ENCODE measurements at places on chromosomes 3 and 15.

DNA sequence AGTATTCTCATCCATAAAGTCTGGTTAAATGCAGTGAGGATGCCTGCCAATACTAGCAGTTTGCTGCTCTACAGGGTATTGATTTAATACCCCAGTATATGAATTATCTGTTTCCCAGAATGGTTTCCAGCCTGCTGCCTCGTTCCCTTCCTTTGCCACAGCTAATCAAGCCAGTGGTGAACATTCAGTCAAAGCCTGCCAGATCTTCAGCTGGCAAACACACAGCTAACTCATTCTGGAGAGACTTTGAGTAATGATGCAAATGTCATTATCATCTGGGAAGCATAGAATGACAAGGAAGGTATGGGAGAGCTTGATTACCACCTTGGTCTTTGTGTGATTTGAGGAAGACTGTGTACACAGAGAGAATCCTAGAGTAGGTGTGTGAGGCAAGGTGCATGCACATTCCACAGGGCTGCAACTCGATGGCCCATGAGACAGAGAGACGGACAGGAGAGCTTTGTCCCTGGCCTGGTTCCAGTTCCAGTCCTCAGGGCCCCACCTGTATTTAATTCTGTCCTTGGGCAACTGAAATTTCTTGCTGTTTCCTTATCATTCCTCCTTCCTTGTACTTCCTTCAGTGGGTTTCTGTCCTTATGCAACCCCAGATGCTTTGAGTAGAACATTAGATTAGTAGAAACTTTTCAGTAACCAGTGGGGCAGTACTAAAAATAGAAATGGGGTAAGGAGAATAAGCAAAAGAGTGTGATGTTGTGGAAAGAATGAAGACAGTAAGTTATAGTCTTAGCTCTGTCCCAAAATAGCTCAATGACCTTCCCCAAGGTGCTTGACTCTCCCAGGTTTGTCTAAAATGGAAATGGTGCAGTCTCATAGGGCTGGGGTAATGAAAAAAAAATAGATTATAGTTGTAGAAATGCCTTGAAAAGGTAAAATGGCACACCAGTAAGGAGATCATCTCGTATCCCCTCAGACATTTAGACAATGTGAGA lies 72.5 kb downstream of the MITF start:
- DNase-seq = no peak

DNA sequence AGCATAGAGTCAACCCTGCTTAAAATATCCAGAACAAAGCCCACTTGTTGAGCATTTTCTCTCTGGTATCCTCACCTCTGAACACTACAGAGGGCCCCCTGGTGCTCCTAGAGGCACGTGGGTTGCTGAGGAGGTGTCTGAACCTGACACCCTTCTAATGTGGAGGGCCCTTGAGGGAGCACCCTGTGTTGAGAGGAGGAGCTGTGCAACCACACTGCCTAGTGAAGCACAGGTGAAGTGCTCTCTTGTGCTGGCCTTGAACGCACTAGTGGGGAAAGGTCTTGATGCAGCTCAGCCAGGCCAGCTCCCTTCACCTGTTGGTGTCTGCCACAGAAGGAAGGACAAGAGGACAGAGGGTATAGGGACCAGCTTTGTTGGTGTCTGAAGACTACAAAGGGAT lies 51.9 kb downstream of the CCK start:
- DNase-seq = no peak

- no peak for DNase-seq
These were observed 86.8 kb upstream of the CMSS1 start for GRCh38 chr3:99730870-99731269.

DNA sequence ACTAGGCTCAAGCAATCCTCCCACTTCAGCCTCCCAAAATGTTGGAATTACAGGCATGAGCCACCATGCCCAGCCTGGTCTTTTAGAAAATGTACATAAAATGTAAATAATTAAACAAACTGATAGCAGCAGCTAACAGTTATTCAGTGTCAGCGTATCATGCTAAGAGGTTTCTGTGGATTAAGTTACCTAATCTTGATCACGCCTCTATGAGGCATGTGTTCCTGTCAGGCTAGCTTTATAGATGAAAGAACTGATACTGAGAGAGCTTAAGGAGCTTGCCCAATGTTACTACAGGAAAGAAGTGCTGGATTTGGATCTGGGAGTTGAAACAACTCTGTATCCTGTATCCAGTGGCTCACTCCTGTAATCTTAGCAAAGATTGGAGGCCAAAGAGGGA lies 11.2 kb upstream of the MST1R start:
- DNase-seq = no peak

DNA sequence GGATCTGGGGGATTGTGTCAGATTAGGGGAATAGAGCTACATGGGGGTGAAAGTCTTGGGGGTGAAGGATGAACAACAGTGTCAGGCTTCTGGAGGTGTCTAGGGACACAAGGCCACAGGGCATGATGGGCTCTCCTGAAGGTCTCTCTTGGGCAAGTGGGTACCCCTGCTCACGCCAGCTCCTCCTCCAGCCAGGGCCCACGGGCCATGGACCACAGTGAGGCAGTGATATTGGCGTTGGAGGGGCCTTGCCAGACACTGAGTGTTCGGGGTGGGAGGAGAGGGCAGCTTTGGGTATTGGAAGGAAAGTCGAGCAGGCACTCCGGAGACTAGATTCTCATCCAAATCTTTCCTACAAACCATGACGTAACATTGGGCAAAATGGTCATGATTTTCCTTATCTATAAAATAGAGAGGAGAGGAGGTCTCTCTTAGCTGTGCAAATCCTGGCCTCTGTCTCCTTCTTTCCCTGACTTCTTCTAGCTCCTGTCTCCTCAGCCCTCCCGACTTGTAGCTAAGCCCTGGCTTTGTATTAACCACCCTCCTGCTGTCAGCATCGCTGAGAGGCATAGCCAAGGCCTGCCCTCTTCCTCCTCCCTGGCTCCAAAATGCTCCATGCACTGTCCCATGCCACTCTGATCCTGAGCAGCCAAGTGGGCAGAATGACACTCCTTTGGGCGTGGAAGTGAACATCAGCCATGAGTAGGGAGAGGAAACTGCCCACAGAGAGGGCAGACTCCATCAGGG lies 24.0 kb upstream of the SRP14 start:
- no peak for DNase-seq

GRCh38 chr15:68204776-68205557 lies at the start of gene CALML4:
Gene CALML4 (minus strand): TSS chr15:68205332. CDS start chr15:68205247, 85 bp downstream.
- no peak for DNase-seq

- no peak for DNase-seq
These were observed 3.3 kb upstream of the CCDC54 start for GRCh38 chr3:107373896-107374295.

DNA sequence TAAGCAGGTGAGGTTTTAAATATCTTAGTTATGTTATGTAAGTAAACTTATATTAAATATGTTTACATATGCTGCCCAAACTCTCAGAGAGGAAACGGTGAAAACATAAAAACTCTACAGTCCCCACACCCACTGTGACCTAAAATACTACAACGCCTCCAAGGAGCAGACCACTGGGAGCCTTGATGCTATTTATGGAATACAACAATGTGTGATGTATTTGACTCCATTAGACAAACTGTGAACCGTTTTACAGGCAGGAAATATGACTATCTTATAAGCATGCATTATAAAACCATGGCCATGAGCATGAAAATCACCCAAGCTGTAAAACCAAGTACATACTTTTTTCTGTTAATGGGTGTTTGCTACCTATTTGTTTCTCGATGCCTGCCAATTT lies 379.5 kb upstream of the TBL1XR1 start:
- DNase-seq = no peak

DNA sequence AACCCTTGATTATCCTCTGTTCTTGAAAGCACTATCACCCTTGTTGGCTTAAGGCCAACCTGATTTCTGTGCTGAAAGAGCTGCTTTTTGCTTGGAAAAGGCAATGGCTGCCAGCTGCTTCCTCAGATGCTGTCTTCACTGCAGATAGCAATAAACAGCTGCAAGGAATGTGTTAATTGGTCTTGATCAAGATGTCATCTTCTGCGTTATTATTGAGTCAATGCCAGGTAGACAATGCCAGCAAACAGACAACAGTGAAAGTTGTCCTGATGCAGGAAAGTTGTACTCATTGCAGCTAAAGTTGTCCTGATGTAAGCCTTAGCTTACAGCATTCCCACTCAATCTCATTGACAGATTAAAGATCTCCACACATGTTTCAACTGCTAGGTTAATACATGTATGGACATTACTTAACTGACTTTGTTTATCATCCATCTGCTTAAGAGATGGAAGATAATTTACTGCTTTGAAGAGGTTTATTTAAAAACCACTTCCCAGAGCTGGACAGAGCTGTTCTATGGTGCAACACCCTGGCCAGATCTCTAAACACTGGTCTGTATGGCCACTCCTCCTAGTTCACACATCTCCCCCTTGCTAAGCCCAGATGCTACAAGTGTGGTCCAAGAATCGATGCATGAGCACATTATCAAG lies 251.0 kb upstream of the MCTP2 start:
- DNase-seq = no peak

DNA sequence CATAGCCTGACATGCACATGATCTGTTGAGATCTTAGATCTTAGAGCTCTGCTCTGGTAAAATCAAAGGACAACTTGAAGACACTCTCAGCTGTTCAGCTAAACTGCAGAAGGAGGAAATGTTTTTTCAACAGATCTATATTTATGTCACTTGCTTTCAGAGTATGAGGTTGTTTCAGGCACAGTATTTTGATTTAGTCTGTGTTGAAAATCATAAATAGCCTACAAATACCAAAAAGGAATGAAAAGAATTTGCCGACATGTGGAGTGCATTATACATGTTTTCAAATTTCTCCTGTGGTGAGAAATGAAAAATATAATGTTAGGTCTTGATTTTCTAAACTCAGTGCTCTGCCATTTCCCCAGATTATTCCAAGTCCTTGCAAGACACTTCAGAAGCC lies 1118.4 kb downstream of the TBL1XR1 start:
- DNase-seq = no peak

GRCh38 chr3:69095636-69096035 lies 10.9 kb downstream of the ARL6IP5 start:
- DNase-seq = no peak

DNA sequence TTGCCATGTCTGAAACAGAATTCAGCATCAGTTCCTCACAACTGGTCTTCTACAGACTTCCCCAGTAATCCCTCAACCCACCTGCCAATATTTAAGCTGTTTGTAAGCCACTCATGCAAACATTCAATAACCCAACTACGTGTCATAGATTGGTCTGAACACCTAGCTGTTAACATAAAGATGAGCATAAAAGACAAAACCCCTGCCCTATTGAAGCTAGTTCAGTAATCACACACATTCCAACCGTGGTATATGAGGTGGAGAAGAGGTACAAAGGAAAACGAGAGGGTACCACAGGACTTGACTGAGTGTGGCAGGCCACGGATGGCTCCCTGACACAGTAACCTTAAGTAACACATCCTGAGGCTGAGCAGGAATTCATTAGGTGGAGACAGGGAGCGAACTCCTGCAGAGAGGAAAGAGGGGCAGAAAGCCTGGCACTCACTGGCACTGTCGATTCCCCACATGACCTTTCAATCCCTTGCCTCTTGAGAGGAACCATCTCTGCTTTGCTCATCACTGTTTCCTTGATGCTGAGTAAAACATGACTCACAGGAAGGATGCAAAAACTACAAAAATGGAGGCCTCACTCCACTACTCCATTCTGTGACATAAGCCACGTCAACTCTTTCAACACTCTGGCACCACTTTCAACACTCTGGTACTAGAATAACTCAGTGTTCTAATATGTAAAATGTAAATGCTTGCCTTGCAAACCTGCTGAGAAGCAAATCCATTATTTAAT lies 31.3 kb downstream of the RPN1 start:
- no peak for DNase-seq

DNA sequence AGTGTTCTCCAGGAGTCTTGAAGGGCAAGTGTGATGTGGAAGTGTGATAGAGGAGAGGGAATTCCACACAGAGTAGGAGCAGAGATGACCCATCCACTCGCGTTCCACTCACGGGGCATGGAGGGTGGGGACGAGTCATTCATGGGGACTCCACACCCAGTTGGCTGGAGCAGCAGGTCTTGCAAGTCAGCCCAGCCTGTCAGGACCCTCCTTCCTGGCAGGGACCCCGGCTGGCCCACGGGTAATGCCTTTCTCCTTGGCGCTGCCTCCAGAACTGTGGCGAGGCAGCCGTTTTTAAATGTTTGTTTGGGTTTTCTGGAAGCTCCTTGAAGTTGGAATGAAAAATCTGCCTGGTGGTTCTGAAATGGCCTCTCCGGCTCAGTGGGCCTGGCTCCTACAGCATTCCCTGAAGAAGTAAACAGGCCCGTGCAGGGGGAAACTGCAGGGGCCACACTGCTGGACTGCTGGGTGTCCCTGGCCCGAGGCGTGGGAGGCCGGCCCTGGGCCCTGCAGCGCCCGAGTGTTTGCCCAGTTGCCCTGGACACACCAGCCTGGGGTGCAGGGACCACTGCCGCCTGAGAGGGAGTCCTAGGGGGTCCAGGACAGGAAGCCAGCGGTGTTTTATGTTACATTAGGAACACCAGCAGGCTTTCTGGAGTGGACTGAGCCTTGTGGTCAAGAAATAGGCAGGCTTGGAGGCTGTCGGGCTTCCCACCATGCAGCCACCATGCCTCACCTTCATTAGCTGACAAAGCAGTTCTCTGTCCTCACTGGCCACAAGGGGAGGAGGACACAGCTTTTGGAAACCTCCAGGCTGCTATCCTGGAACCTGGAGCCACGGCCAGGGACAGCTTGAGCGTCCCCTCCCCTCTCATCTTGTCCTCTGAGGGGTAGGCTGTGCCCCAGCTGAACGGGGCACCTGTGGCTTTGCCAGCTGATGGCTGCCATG lies 61.3 kb downstream of the CEMIP start:
- DNase-seq = no peak

GRCh38 chr15:88490036-88490435 lies 22.5 kb downstream of the MRPS11 start:
- DNase-seq = no peak

DNA sequence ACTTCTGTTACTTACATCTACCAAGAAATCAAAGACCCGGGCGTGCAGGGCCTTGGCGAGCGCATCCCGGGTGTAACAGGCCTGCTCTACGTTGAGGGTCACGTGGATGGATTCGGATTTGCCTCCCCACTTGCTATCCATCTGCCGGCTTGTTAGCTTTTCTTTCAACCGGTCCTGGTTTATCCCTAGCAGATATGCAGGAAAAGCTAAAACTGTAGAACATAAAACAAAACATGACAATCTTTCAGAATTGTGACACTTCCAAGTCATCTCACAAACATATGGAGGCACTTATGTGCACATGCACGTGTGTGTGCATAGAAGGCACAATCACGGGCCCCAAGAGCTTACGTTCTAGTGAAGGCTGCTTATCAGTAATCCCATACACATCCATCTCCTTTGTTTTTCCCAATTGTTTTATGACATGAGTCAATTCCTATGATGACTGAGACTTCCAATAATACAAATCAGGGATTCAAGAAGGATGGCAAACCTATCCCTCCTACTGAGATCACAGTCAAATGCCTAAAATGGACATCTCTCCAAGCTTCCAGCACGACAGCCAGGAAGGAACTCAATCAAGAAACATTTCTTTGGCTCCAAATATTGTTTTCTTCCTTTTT lies 11.3 kb downstream of the LDHAL6B start:
- no peak for DNase-seq

- no peak for DNase-seq
These were observed 70.8 kb upstream of the ZBTB20 start for GRCh38 chr3:115217678-115218451.

GRCh38 chr3:59046839-59047238 lies 3.0 kb downstream of the CFAP20DC start:
- DNase-seq = no peak
